Hippocampal formation (tissue), 2 donors: ENCODE measurements at places on chromosomes 12 and 14.
A peak's percentile ranks its signal among the peaks of the same experiment; 100 is the strongest.

- DNase-seq, result peak; percentile 81
These were observed 118.2 kb downstream of the AACS start for GRCh38 chr12:125183187-125184067.

DNA sequence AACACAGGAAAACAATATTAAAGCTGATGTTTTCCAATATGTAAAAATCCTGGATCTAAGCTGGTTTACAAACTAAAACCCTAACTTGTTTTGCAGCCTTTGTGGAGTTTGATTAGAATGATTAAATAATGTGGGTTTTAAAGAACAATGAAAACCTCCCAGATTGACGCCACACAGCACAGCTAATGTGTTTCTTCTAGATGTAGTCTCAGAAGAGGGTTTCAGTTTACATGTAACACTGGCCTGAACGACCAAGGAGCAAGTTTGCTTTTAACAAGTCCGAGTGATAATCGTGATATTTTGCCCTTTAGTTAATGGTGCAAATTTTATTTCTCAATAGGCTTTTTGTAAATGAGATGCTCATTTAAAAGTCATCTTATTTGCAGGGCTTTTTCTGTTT is 11.0 kb downstream of the HMGA2 start:
- DNase-seq, result no peak

DNA sequence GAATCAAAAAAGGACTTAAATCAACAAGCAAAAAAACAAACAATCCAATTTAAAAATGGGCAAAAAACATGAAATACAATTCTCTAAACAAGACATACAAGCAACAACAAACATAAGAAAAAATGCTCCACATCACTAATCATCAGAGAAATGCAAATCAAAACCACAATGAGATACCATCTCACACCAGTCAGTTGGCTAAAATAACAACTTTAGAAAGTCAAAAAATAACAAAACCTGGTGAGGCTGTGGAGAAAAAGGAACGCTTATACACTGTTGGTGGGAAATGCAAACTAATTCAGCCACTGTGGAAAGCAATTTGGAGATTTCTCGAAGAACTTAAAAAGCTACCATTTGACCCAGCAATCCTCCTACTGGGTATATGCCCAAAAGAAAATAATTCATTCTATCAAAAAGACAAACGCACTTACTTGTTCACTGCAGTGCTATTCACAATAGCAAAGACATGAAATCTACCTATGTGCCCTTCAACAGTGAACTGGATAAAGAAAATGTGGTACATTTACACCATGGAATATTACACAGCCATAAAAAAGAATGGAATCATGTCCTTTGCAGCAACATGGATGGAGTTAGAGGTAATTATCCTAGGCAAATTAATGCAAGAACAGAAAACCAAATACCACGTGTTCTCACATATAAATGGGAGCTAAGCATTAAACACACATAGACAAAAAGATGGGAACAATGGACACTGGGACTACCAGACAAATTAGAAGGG is 26.9 kb downstream of the PRKD1 start:
- DNase-seq, result no peak

- DNase-seq, result no peak
These were observed 124.1 kb upstream of the E2F7 start for GRCh38 chr12:77189458-77189857.

- DNase-seq, result no peak
These were observed 179.7 kb downstream of the SSPN start for GRCh38 chr12:26374934-26375680.

DNA sequence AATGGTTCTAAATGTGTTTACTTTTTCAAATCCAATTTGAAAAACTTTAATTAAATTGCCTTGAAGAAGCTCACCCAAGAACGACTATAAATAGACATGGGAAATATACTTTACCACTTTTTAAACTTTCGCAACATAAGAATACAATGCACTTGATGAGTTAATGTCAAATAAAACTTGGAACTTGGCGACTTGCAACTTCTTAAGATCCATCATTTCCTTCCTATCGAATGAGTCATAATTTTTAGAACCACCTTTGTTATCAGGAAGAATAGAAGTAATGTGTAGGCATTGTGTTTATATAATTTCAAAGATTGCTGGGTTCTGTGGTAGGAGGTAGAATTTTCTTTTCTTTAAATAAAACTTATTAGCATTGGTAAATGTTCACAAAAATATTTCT is 1417.4 kb upstream of the FLRT2 start:
- DNase-seq, result no peak

GRCh38 chr14:72558721-72559120 is 335.2 kb downstream of the DPF3 start:
- DNase-seq, result no peak
